ENCODE measurements at places on chromosomes 6 and 20.

GRCh38 chr20:50191065-50191543 lies 474 bp downstream of the CEBPB start:
- peak; percentile 42 for DNase-seq

- no peak for DNase-seq
Observed at GRCh38 chr20:14313341-14314020, 23.9 kb downstream of the FLRT3 start.

DNA sequence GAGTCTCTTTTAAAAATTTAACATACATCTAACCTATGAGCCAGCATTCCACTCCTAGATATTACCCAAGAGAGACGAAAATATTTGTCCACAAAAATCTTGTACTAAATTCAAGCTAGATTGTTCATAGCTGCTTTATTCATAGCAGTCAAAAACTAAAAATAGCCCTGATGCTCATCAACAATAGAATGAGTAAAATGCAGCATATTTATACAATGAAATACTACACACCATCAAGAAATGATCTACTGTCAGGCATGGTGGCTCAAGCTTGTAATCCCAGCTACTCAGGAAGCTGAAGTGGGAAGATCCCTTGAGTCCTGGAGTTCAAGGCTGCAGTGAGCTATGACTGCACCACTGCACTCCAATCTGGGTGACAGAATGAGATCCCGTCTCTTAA lies 22.0 kb upstream of the SRC start:
- no peak for DNase-seq

GRCh38 chr6:14910692-14911547 lies 334.9 kb upstream of the JARID2 start:
- no peak for DNase-seq

DNA sequence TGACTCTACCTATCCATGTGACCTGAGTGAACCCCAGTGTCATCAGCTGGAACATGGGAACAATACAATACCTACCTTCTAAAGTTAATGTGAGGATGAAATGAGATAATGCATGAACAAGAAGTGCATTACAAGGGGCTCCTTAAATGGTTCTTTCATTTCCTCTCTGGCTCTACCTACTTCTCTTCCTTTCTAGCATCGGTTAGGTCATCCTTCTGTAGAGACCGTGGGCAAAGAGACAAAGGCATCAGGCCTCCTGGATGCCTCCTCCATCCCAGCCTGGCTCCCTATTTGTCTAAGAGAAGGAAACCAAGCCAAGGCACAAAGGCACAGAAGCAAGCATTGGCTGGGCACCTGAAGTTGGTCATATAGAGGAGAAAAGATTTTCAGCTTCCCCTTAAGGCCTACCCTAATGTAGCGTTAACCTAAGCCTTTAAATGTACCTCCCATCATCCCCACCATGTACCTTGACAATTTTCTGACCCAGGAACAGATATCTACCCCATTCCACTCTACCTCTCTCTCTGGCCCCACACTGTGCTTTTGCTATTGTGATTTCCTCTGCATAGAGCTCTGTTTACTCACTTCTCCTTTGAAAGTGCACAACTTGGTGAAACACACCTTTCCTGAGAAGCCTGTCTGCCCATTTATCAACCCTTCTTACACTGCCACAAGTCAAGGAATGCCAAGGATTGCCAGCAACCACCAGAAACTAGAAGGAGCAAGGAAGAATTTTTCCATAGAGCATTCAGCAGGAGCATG lies 86.6 kb downstream of the GCLC start:
- no peak for DNase-seq

DNA sequence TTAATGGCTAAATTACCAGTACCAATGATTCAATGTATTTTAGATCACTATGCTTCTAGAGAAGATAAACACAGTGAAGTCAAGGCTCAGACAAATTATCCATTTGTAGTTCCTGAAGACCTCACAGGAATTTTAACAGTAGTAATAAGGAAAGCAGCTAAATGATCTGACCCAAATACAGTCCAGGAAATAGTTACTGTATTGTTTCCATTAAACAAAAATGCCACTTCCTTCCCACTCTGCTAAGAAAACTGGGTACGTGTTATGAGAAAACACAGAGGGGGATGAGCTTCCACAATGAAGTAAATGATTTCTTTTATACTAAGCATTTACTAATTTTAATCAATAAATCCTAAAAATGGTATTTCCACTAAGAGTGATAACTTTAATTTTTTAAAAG lies 127.9 kb downstream of the CDK19 start:
- DNase-seq: no peak

- DNase-seq: no peak
Observed at GRCh38 chr6:28266563-28266961, 381 bp upstream of the ZSCAN26 start.

- DNase-seq: no peak
Observed at GRCh38 chr20:29878281-29878741, 1379.2 kb upstream of the DEFB115 start.

DNA sequence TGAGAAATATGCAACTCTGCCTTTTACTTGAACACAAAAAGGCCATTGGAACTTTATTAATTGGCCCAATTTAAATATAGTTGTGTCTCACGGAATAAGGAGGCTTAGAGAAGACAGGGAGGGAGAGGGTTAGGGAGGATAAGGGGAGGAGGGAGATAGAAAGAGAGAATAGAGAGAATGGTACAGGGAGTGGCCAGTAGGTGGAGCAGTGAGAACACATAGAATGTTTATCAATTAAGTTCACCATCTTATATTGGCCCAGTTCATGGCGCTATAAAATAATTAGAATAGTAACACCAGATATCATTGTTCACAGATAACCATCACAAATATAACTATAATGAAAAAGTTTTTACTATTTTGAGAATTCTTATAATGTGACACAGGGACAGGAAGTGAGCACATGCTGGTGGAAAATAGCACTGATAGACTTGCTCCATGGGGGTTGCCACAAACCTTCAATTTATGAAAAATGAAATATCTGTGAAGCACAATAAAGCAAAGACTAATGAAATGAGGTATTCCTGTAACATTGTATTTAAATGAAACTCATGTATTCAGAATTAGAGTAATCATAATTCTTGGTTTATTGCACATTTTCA lies 374.1 kb upstream of the MANEA start:
- DNase-seq: no peak

- peak; percentile 2 for DNase-seq
Observed at GRCh38 chr6:6811128-6812009, 222.8 kb downstream of the LY86 start.

DNA sequence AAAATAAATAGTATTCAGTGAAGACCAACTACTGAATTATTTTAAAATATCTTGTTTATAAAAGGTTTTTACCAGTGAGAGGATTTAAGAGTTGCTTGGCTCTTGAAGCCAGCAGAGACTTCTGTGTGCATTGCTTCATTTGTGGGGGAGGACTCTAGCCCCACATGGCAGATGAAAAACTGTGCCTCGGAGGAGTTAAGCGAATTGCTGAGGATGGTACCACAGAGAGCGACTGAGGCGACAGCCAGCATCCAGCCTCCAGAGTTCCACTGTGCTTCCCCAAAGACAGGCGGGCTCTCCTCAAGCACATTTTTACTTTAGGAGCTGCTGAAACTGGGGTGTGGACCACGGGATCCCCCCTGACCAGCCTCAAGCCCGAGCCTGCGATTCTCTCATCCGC lies 80.7 kb downstream of the THBS2 start:
- DNase-seq: no peak

DNA sequence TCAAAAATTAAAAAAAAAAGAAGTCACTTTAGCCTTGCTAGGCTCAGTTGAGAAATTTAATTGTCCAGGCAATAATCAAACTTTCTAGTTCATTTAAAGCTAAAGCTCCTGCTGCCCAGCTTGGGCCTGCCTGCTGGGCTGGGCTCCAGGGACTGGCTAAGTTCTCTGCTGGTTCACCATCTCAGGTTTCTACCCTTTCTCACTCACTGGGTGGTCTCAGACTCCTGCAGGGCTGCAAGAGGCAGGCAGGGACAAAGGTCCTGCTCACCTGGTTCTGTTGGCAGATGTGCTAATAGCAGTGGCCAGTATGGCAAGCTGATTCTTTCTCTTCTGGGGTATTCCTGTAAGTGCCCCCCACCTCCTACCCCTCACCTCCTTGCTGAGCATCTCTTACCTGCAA lies 21.2 kb upstream of the RTF2 start:
- DNase-seq: no peak

DNA sequence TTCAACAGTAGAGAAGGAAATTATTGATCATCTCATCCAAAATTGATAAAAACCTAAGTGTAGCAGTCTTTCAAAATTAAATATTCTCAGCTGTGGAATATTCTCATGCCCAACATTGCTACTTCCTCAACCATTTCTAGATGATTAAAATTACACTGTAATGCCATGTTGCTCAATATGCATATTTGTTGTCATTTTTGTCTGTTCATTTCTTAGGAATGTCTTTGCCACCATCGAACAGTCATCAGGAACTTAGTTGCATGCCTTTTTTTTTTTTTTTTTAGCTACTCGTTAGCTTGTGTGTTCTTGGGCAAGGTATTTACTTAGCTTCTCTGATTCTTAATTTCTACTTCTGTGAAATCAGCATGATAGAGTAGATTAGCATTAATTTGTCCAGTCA lies 188.6 kb downstream of the DTNBP1 start:
- no peak for DNase-seq

DNA sequence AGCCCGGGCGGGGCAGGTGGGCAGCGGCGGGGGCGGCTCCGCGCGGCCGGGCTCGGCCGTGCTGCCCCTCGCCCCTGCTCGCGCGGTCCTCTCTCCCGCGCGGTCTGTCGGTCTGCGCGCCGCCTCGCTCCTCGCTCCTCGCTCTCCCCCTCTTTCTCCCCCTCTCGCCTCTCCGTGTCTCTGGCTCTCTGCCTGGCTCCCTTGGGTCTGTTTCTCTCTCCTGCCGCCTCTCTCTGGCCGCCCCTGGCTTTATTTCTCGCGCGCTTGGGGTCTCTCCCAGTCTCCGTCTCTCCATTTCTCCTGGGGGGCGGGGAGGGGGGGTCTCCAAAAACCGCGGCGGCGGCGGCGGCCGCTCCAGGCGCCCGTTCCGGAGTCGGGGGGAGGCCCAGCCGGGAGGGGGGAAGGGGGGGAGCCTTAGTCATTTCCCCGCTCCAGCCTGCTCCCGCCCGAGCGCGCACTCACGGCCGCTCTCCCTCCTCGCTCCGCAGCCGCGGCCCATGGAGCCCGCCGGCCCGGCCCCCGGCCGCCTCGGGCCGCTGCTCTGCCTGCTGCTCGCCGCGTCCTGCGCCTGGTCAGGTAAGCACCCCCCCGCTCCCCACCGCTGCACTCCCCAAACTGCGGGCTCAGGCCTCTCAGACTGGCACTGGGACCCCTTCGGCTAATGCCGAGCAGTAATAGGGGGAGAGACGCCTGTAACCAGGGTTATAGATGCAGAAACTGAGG lies at the start of gene SIRPA:
TSS of gene SIRPA (plus strand) at position 457 of the 723 bp plus-strand sequence. CDS start at position 498, 41 bp downstream.
- no peak for DNase-seq

DNA sequence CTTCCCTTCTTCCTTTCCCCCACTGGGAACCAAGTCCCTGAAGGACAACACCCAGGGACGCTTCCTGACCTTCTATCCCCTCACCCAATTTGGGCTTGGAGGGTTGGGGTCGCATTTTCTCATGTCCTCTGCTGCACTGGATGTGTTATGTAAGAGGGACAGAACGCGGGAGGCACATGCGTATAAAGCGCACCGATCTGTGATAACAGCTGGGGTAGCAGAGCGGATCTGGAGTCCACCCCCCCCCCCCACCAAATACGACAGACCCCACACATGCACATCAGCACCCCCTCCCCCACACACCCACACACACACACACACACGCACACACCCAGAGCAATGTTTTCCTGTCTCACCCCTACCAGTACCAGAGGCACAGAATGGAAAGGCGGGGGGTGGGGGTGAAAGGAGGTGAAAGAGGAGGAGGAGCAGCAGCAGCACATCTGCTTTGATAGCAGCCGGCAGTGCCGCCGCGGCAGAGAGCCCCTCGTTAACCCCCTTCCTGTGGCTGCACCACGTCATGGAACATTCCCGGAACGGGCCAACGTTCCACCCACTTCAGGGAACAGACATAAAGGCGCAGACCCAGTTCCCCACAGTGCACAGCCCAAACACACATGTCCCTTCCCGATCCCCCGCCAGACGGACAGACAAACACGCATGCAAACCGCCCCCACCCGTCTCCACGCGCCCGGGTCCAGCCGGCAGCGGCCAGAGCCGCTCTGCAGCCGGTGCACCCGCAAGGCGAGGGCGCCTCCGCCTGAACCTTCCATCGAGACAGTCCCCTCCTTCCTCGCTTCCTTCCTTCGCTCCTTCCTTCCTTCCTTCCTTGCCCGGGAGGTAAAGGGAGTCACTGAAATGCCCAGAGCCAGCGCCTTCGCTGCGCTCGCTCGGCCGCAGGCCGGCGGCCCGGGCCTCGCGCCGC lies 590 bp downstream of the HIVEP2 start:
- DNase-seq: peak; percentile 85

- no peak for DNase-seq
Observed at GRCh38 chr20:31602431-31602778, 2.7 kb upstream of the ID1 start.

- no peak for DNase-seq
Observed at GRCh38 chr20:36309643-36310042, 3.5 kb downstream of the DLGAP4 start.

GRCh38 chr6:17442196-17442595 lies 48.8 kb downstream of the CAP2 start:
- no peak for DNase-seq

GRCh38 chr6:16316741-16317251 lies 78.4 kb downstream of the GMPR start:
- peak; percentile 43 for DNase-seq

DNA sequence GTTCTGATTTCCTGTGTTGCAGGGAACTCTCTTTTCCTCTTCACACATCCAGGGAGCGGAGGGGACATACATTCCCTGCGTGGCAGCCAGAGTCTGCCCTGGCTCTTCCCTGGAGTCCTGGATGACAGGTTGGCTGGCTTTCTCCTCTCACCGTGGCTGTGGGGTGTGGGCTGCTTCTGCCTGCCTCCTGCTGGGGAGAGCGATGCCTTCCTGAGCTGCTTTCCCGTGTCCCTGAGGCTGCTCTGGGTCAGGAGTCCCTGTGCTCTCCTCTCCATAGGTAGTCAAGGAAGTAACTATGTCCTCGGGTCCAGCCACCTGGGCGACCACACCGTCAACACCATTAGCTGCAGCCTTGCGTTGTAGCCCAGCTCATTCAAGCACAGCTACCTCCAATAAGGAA lies 451.7 kb downstream of the QKI start:
- no peak for DNase-seq

- DNase-seq: no peak
Observed at GRCh38 chr20:52780462-52780861, 191.7 kb upstream of the TSHZ2 start.

- no peak for DNase-seq
Observed at GRCh38 chr20:13862245-13862644, 77.4 kb downstream of the NDUFAF5 start.

Measured in effector memory CD8-positive, alpha-beta T cell (primary cell).